Aortic smooth muscle cell (primary cell): ENCODE measurements at places on chromosomes 1 and 21. TPM values are rescaled to one million over a fixed set of nuclear protein-coding genes. Genes with fewer than 3 reads are reported as not detected.

The RNF186 gene
- total RNA-seq: not detected in 2 replicates

The PRAMEF9 gene
- not detected in 2 replicates for total RNA-seq

The LMNA gene
- 2,412 and 2,559 TPM in 2 replicates for total RNA-seq

The FCRL1 gene
- not detected in 2 replicates for total RNA-seq

The NUDC gene
- total RNA-seq: 23.5 and 37.8 TPM in 2 replicates

The NPPB gene
- total RNA-seq: 0.12 TPM in 1 of 2 replicates, not detected in the other

The SV2A gene
- total RNA-seq: 5.8 and 7.5 TPM in 2 replicates

The DNAI4 gene
- total RNA-seq: 9.1 and 11.9 TPM in 2 replicates

The YTHDF2 gene
- 44.1 and 45.8 TPM in 2 replicates for total RNA-seq

The SEC16B gene
- 4.1 and 4.4 TPM in 2 replicates for total RNA-seq

The MR1 gene
- 25.6 and 33.4 TPM in 2 replicates for total RNA-seq

The SPRR3 gene
- total RNA-seq: not detected in 2 replicates

The ADAMTSL4 gene
- 6.3 and 10.4 TPM in 2 replicates for total RNA-seq

The SHISAL2A gene
- total RNA-seq: not detected in 2 replicates

The DSTYK gene
- total RNA-seq: 16.5 and 18.5 TPM in 2 replicates

The BCAS2 gene
- 41.9 and 43.2 TPM in 2 replicates for total RNA-seq

The C1orf105 gene
- total RNA-seq: not detected in 2 replicates

The LAD1 gene
- total RNA-seq: not detected in 2 replicates

The CDC42 gene
- 396 and 476 TPM in 2 replicates for total RNA-seq

The CELA3B gene
- total RNA-seq: not detected in 2 replicates

The LENEP gene
- total RNA-seq: 0.66 and 0.99 TPM in 2 replicates

The OR10Z1 gene
- total RNA-seq: not detected in 2 replicates
